ENCODE measurements at places on chromosomes 16 and 17. TPM values are rescaled to one million over a fixed set of nuclear protein-coding genes. Genes with fewer than 3 reads are reported as not detected.

- H3K36me3 ChIP-seq: peaks cover 1% of the 10 kb centered on the region
- H3K4me3 ChIP-seq: no peak overlapping the region
- DNase-seq: no peak
- peaks cover 7% of the 10 kb centered on the region for H3K4me1 ChIP-seq
Measured at GRCh38 chr17:73371285-73371684, 59.5 kb upstream of the CDC42EP4 start.

DNA sequence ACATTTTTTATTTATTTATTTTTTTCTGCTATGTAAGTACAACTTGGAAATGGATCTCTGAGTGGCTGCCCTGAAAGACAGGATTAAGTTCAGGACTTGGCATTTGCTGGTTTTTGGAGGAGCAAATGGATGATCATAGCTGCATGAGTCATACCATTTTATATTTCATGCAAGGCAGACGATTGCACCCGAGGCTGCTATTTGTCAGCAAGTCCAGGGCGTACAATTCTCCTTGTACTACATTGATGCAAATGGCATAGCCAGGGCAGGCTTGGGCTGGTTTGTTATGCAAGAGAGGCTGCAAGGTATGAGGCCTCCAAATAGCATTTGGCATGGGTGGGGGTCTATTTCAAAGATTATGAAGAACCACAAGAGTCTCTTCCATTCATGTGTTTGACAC, 81.2 kb upstream of the CACNG3 start:
- no peaks in the 10 kb centered on the region for H3K27me3 ChIP-seq
- no peaks in the 10 kb centered on the region for H3K36me3 ChIP-seq

Gene SSTR5
- total RNA-seq: not detected

- H3K36me3 ChIP-seq: no peaks in the 10 kb centered on the region
- H3K4me3 ChIP-seq: no peak overlapping the region
- H3K27me3 ChIP-seq: no peaks in the 10 kb centered on the region
- no peak overlapping the region for H3K27ac ChIP-seq
- no peak for DNase-seq
Measured at GRCh38 chr16:80656711-80657150, 115.9 kb downstream of the DYNLRB2 start.

Measured in osteocyte (in vitro differentiated cells).